ENCODE measurements at places on chromosomes 12 and 14.

GRCh38 chr14:90605430-90605829 lies 208.6 kb downstream of the CALM1 start:
- no peak for DNase-seq

DNA sequence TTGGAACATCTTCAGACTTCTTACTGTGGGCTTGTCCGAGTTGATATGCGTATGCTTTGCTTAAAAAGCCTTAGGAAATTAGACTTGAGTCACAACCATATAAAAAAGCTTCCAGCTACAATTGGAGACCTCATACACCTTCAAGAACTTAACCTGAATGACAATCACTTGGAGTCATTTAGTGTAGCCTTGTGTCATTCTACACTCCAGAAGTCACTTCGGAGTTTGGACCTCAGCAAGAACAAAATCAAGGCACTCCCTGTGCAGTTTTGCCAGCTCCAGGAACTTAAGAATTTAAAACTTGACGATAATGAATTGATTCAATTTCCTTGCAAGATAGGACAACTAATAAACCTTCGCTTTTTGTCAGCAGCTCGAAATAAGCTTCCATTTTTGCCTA lies 8.8 kb downstream of the LRR1 start:
- no peak for DNase-seq

DNA sequence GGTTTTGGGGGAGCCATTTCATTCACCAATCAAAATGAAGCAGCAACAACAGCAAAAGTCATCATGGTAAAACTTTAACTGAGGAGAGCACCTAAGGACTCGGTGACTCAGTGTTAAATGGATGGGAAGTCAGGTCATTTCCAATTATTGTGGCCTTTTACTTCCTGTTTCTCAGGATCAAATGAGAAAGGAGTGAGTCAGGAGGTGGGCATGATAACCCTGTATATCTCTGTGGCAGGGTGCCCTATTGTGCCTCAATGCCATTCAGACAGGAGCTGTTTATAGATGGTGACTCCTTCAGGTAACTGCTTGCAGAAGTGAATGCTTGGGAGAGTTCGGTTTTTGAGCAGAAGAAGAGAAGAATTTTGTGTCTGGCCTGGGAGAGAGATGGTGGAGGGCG lies 135.5 kb upstream of the CPM start:
- DNase-seq: peak; percentile 67

GRCh38 chr12:131235871-131236271 lies 282.2 kb downstream of the ADGRD1 start:
- no peak for DNase-seq

GRCh38 chr12:66905201-66905600 lies 226.3 kb upstream of the GRIP1 start:
- no peak for DNase-seq

DNA sequence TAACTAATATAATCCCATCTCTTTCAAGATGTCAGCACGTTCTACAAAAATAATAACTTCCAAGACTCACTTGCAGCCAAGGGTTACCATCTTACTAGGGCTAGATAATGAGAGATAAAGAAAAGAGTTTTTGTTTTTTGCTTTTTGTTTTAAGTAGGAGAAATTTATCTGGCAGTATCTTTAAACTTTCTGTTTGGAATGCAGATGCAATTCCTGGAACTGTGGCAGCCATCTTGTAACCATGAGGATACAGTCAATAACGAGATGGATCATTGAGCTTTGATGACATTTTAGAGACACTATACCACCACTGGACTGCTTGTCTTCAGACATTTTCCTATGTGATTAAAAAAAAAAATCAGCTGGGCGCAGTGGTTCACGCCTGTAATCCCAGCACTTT lies 171.2 kb upstream of the ARID2 start:
- no peak for DNase-seq

- DNase-seq: no peak
Observed at GRCh38 chr12:4450551-4451112, 5.0 kb upstream of the FGF6 start.

DNA sequence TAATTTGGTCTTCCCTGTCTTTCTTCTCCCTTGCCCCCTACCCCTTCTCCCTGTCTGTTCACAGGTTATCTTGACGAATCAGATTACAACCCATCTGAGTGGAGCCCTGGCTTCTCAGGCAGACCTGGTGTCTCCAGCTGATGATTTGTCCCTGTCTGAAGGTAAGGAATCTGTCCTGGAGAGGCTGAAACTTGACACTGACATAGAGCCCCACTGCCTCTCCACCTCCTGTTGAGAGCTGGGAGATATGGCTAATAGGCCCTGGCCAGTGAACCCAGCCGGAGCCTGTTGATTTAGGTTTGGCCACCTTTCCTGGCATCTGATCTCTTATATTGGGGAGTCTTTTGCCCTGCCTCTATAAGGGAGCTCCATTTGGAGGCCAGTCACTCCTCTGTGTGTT lies 472.2 kb downstream of the RAD51B start:
- no peak for DNase-seq

GRCh38 chr12:47085815-47086252 lies 6.1 kb upstream of the AMIGO2 start:
- peak; percentile 52 for DNase-seq

- DNase-seq: no peak
Observed at GRCh38 chr12:15936751-15937150, 25.6 kb downstream of the DERA start.

GRCh38 chr12:100936661-100937060 lies 142.1 kb downstream of the ANO4 start:
- no peak for DNase-seq

- DNase-seq: no peak
Observed at GRCh38 chr12:1837541-1838204, 17.3 kb downstream of the LRTM2 start.

DNA sequence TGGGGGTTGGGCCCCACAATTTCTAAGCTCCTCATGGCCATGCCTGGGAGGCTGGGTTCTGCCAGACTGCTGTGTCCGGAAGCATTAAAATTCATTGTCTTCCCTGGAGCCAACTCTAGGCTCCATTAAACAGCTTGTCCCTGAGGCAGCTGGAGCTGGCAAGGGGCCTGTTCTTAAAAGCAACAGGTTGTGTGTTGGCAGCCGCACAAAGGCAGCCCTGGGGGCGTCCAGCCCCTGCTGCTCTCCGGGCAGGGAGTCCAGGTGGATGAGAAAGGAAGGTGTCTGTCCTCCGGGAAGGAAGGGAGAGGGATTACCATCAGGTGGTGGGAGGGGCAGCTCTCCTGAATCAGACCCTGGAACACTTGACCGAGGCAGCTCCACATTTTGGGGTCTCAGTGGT lies 98.9 kb downstream of the CHST11 start:
- no peak for DNase-seq

DNA sequence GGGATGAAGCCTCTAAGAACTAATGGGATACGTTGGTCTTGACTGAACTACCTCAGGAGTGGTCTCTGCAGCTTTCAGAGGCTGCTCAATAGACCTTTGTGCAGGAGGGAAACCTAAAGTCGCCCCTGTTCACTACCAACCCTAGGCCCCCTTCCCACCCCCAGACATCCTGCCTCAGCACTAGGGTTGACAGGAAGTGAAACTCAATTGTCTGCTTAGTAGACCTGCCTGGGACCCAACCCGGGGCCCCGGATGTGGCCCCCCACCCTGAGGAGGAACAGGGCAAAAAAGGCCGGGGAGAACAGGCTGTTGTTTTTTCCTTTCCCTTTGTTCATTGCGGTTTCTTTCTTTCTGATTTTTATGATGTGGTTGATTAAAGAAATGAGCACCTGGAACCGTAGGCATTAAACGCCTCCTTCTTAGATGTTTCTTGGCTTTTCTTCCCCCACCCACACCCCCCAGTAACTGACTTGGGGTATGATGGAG lies 1.6 kb upstream of the DGKA start:
- DNase-seq: peak; percentile 31

DNA sequence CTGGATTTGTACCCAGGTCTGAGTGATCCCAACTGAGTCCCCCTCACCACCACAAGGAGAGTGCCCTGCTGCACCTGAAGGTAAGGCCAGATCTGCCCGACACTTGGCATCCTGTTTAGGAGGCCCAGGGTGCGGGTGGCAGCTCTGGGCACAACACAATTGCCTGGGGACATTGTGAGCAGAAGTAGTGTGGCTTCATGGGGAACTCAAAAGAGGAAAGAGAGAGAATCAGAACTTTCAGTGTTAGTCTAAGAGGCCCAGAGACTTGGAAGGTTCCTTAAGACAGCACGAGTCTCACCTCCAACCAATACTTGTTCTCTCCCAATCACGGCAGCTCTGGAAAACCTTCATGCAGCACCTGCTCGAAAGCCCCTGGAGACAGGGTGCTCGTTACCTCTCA lies 6.6 kb upstream of the SLC8B1 start:
- peak; percentile 57 for DNase-seq

DNA sequence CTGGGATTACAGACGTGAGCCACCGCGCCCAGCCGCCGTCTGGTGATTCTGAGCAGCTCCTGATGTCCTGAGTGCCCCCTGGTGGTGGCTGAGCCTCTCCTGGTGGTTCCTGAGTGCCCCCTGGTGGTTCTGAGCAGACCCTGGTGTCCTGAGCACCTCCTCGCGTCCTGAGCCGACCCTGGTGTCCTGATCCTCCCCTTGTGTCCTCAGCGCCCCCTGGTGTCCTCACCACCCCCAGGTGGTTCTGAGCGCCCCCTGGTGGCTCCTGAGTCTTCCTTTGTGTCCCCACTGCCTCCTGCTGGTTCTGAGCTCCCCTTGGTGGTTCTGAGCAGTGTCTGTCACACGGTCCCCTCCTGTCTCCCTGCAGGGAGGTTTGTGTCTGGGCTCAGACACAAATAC lies 1304.9 kb downstream of the TMEM121 start:
- DNase-seq: peak; percentile 25

DNA sequence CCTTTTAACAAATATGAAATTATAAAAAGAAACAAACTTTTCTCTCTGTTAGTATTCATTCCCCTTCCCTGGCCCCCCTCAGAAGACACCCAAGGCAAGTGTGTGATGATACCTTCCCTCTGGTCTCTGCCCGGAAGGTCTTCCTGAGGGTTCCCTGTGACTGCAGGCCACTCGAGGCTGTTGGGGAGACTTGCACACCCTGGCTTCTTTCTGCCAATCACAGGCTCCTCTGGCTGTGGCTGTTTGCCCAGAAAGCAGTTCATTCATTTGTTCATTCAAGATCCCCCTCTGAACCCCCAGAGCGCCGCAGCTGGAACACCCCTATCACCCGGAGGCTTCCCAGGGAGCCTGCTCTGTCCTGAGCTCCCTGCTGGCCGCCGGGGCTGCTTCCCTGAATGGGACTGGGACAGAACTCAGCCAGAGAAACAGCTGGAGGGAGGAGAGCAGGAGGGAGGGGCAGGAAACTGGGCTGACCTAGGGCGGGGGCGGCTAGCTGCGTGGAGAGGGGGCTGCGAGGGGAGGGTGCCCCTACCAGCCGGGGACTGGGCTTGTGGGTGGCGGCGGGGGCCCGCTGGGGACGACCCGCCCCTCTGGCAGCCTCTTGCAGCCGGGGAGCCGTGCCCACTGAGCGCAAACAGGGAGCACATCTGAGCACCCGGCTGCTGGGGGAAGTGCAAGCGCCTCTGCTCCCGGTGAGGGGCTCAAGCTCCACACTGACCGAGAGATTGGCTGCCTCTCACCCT lies at the start of gene CMKLR1:
Gene CMKLR1 (minus strand): TSS at position 397 of the 743 bp plus-strand sequence. CDS start 45,720 bp downstream, outside the sequence.
- DNase-seq: peak; percentile 61

GRCh38 chr14:24806061-24806678 lies 172.2 kb upstream of the GZMB start:
- peak; percentile 60 for DNase-seq

All from suppressor macrophage treated with lipopolysaccharide for 4 hours (primary cell).